HFFc6 (cell line): ENCODE measurements at places on chromosomes 1 and 21.

DNA sequence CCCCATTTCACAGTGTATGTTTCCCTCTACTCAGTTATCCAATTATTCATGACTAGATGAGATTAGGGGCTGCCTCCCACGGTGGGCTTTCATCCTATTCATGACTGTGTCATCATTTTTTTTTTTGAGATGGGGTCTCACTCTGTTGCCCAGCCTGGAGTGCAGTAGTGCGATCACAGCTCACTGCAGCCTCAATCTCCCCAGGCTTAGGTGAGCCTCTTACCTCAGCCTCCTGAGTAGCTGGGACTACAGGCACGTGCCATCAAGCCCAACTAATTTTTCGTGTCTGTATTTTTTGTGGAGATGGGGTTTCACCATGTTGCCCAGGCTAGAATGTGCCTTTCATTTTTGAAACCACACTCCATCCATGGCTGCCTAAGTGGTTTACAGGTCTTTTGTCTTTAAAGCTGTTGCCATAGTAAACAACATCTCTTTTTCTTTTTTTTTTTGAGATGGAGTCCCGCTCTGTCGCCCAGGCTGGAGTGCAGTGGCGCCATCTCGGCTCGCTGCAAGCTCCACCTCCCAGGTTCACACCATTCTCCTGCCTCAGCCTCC, 60.0 kb downstream of the PIK3CD start:
- DNase-seq: no peak

DNA sequence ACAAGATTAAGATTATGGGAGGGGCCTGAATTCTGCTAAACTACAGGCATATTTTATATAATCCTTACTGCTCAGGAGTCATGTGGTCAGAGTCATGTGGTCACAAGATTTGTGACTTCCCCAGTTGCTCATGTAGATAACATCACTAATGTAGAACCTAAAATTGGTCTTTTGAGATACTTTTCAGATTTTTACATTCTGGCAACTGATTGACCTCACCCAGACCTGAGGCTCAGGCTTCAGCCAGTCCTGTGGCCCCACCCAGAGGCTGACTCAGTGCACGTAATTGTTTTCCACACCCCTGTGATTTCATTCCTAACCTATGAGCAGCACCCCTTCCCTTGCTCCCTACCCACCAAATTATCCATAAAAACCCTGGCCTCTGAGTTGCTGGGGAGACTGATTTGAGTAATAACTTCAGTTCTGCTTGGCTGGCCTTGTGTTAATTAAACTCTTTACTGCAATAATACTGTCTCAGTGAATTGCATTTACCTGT, 41.7 kb upstream of the ZNF326 start:
- peak; percentile 97 for DNase-seq

DNA sequence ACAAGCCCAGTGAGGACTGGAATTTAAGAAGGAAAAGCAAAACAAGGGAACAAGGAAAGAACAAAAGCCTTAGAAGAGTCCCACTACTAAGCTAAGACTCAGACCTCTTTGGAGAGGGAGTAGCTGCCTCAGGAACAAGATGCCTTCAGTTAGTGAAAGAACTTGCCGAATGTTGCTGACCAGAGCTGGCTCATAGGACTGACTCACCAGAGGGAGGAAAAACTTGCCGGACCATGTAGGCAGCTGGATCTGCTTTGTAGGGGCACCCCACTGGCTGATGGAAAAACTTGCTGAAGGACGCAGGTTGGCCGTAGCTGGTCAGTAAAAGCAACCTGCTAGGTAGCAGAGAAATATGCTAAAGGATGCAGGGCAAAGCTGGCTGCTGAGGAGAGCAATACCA, 15.3 kb upstream of the ZSWIM5 start:
- no peak for DNase-seq

DNA sequence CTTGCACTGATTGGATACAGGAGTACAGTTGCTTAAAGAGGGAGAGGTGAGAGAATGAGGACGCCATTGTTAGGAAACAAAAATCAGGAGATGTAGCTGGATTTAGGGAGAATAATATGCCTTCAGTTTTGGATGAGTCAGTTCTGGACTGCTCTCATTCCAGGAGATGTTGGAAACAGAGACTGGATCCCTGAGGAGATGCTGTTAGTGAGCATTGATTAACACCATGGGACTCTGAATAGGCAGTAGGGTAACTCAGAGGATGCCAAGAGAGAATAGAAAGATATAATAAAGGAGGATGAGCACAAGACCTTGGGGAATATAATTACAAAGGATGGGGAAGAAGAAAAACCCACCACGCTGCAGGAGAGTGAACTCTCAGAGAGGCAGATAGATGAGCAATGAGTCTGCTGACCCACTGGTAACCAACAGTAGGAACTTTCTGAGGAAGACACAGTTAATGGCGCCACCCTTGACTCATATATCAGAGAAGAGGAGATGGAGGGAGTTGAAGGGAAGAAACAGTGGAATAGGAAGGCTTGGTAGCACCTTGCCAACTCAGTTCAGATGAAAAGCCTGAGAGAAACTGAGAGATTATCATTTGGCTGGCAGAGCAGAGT, 10.5 kb downstream of the KCNJ15 start:
- no peak for DNase-seq

DNA sequence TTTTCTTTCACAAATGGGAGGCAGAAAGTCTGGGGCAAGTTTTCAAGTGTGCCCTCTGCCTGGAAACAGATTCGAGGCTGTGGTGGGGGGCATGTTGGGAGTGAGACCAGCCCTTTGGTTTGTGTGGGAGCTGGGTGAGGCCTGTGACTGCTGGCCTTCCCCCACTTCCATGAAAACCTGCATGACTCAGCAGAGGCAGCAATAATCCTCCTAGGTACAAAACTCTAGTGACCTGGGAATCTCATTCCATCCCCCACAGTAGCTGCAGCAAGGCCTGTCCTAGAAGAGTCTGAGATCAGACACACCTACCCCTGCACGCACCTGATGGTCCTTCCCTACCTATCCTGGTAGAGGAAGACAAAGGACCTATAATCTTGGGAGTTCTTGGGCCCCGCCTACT, 42.1 kb upstream of the KIAA0040 start:
- DNase-seq: no peak

DNA sequence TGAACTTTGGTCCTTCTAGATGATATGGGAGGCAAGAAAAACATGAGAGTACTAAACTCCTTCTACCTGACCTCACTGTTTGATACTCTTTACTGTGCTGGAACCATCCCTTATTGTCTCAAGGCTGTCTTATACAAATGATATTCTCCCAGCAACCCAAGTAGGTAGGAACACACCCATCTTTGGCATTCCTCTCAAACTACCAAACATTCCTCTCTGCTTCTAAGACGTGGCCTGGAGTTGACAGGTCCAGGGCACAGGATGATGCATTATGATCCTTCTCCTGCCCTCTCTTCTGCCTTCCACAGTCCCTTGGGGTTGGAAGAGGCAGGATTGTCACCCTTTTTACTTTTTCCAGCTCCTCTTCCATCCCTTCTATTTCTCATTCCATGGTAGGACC, 90.5 kb downstream of the SPATA17 start:
- no peak for DNase-seq

DNA sequence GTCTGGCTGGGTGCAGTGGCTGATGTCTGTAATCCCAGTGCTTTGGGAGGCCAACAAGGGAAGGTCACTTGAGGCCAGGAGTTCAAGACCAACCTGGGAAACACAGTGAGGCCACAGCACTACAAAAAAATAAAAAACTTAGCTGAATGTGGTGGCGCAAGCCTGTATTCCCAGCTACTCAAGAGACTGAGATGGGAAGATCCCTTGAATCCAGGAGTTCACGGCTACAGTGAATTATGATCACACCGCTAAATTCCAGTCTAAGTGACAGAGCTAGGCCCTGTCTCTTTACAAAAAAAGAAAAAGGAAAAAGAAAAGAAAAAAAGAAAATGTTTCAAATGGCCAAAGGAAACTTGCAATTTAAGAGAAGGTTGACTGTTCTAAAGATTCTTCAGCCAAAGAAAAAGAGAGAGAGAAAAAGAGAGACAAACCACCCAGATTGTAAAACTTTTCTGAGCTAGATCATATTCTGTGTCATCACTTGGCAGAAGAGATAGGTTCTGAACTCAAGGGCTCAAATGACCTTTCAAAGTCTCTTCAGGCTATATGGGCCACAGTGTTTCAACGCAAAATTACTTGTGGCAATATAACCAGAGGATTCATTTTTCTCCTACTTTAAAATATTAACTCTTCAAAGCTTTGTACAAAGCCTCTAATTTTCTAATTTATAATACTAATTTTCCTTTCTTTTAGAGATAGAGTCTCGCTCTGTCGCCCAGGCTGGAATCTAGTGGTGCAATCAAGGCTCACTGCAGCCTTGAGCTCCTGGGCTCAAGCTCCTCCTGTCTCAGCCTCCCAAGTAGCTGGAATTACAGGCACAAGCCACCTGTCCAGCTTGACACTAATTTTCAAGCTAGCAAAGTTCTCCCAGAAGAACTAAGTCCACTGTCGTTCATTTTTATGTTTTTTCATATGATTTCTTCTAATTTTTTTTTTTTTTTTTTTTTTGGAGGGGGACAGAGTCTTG, 20.5 kb downstream of the ARID4B start:
- DNase-seq: peak; percentile 45

- DNase-seq: no peak
Observed at GRCh38 chr1:109946511-109946910, 35.9 kb downstream of the CSF1 start.

- DNase-seq: no peak
Observed at GRCh38 chr1:151287767-151288500, 5.8 kb downstream of the ZNF687 start.

GRCh38 chr1:211635597-211636205, 39.7 kb downstream of the NEK2 start:
- no peak for DNase-seq

- no peak for DNase-seq
Observed at GRCh38 chr1:110233861-110234260, 23.7 kb downstream of the KCNC4 start.
